ENCODE measurements at places on chromosomes 16 and 17. TPM values are rescaled to one million over a fixed set of nuclear protein-coding genes. Genes with fewer than 3 reads are reported as not detected.

DNA sequence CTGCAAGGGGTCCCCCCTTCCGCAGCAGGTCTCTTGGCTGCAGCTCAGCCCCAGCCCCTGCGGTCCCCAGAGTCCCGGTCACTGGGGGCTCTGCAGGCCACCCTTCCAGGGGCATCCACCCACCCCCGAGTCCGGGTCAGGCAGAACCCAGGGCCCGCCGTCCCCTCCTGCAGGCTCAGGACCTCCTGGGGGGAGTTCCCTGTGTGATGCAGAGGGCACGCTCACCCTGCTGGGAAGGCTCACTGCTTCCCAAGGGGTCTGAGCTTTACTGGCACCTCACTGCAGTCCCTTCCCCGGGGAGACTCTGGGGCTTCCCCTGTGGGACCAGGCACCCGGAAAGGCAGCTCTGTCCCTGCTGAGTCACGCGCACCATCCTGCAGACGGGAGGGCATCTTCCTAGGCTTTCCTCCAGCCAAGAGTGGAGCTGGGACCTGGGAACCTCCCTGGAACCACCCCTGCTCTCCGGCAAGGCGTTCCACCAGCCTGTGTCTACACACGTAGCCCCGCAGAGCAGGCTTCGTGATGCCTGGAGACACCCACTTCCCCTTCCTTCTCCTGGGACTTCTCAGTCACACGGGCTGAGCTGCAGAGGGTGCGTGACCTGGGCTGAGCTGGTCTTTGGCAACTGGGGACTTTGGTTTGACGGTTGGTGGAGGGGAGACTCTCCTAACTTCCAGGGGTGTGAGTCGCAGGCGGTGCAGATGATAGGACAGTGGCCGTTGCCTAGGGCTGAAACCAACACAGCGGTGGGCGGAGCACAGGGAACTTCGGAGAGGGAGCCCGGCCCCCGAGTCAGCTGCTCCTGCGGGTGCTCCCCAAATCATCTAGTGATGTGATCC is 23.4 kb downstream of the SLC25A10 start:
- no peaks in the 10 kb centered on the region for H3K27me3 ChIP-seq
- peak overlapping the region; percentile 20 for H3K4me3 ChIP-seq
- H3K4me1 ChIP-seq, result peaks cover 25% of the 10 kb centered on the region
- H3K36me3 ChIP-seq, result no peaks in the 10 kb centered on the region
- H3K27ac ChIP-seq, result no peak overlapping the region

- H3K36me3 ChIP-seq, result no peaks in the 10 kb centered on the region
- no peak for DNase-seq
- peaks cover 13% of the 10 kb centered on the region for H3K27me3 ChIP-seq
Measured at GRCh38 chr17:77893144-77894044, 65.1 kb upstream of the TNRC6C start.

GRCh38 chr16:8845699-8846298 is 23.0 kb downstream of the CARHSP1 start:
- no peak for DNase-seq
- H3K4me1 ChIP-seq, result peaks cover 28% of the 10 kb centered on the region
- H3K27ac ChIP-seq, result no peak overlapping the region
- H3K36me3 ChIP-seq, result peaks cover 13% of the 10 kb centered on the region
- H3K27me3 ChIP-seq, result no peaks in the 10 kb centered on the region

GRCh38 chr17:40015005-40015997 is at the start of gene CSF3:
CSF3 (plus strand) TSS chr17:40015440; CDS start chr17:40015475, 35 bp downstream.
- H3K4me3 ChIP-seq, result no peak within 1 kb of the TSS
- peaks cover 33% of the 10 kb centered on the region for H3K4me1 ChIP-seq
- H3K27ac ChIP-seq, result peak within 1 kb of the TSS; percentile 4
- no peak for DNase-seq

DNA sequence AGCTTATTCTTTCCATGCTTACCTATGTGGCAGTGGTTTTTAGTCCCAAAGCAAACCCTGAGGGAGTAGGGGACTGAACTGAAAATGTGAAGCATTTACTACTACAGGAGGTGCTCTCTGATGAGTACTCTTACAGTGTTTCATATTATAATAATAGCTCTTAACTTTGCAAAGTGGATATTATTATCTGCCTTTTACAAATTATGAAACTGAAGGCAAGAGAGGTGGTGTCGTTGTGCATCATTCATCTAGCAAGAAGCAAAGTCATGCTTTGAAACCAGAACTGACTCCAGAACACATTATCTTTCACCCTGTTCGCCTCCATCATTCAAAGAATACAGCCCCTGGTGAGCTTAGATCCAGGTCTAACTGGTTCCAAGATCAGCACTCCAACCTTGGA is 8.2 kb upstream of the KCNH6 start:
- no peaks in the 10 kb centered on the region for H3K36me3 ChIP-seq
- H3K27me3 ChIP-seq, result peaks cover 9% of the 10 kb centered on the region
- H3K27ac ChIP-seq, result no peak overlapping the region

- no peaks in the 10 kb centered on the region for H3K27me3 ChIP-seq
- no peak overlapping the region for H3K4me3 ChIP-seq
Measured at GRCh38 chr16:19185510-19185851, 17.4 kb downstream of the SYT17 start.

DNA sequence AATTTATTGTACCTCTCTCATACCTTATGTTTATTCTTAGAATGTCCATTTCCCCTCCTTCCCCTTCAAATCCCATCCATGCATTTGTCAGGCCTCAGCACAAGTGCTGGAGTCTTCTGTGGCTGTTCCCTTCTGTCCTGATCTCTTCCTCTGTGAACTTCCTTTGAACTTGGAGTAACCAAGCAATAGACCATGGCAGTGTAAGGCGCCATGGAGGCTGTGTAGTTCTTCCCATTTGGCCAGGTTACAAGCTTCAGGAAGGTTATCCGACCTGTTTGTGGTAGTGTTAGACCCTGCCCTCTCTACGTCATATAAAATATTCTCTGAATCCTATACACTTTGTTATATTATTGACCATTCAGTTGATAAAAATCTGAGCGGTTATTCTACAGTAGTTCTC is 28.6 kb downstream of the MAP2K6 start:
- DNase-seq, result no peak
- H3K36me3 ChIP-seq, result no peaks in the 10 kb centered on the region
- H3K27me3 ChIP-seq, result no peaks in the 10 kb centered on the region
- no peak overlapping the region for H3K4me3 ChIP-seq
- no peaks in the 10 kb centered on the region for H3K4me1 ChIP-seq

DNA sequence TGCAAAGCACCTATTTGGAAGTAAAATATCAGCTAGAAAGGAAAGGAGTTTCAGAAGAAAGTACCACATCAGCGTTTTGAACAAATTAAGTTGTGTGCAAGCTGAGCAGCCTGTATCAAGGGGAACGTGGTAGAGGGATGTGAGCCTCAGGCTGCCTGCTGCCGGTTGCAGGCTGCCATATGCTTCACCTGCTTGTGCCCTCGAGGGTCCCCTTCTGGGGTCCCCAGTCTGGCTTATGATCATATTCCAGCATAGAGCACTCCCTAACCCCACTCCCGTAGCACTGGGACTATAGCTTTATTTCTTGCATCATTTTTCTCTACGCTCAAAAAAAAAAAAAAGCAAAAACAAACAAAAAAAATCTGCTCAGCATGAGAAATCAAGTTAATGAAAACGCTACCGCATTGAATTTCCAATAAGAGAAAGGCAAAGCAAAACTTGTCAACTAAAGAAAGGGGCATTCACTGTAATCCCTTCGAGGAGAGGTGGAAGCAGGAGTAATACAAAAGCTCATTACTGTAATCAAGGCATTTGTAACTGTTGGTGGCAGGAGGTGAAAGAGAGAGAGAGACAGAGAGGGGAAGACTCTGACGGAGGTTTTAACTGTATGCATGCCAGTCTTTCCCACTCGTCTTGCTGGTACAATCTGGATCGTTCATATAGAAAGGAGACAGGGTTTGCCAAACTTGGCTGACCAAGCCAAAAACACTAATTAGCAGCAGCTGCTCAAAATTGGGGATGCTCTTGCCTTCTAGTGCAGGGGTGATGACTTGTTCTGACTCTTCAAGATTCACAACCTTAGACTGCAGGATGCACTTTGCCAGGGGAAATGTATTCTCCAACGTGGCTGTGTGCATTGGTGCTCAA is 258.2 kb upstream of the HSBP1 start:
- H3K36me3 ChIP-seq, result no peaks in the 10 kb centered on the region
- peaks cover 10% of the 10 kb centered on the region for H3K4me1 ChIP-seq
- H3K27me3 ChIP-seq, result no peaks in the 10 kb centered on the region
- no peak for DNase-seq

- H3K36me3 ChIP-seq, result no peaks in the 10 kb centered on the region
- H3K4me1 ChIP-seq, result peaks cover 10% of the 10 kb centered on the region
- H3K4me3 ChIP-seq, result no peak overlapping the region
- no peak for DNase-seq
- H3K27me3 ChIP-seq, result no peaks in the 10 kb centered on the region
- H3K27ac ChIP-seq, result no peak overlapping the region
Measured at GRCh38 chr17:29444589-29444988, 54.4 kb downstream of the TAOK1 start.

The PRCD gene
- polyA plus RNA-seq, result 0.65 TPM

The TEKT3 gene
- polyA plus RNA-seq, result 0.16 TPM

The ACOX1 gene
- polyA plus RNA-seq, result 42.8 TPM

The NPLOC4 gene
- polyA plus RNA-seq, result 64.0 TPM

The MYADML2 gene
- polyA plus RNA-seq, result not detected

The PRSS8 gene
- polyA plus RNA-seq, result 31.2 TPM

Measured in keratinocyte (primary cell).